ENCODE measurements at places on chromosomes 2 and 18. TPM values are rescaled to one million over a fixed set of nuclear protein-coding genes. Genes with fewer than 3 reads are reported as not detected.

The KCNG3 gene
- total RNA-seq: 5.2 TPM

The ADAM23 gene
- total RNA-seq: 15.7 TPM

GRCh38 chr2:99641999-99642398 is 152.2 kb upstream of the REV1 start:
- H3K27me3 ChIP-seq: no peaks in the 10 kb centered on the region
- H3K4me3 ChIP-seq: no peak overlapping the region
- no peaks in the 10 kb centered on the region for H3K36me3 ChIP-seq
- no peak overlapping the region for H3K27ac ChIP-seq

GRCh38 chr2:38557981-38558380 is 44.7 kb downstream of the HNRNPLL start:
- no peak overlapping the region for H3K27ac ChIP-seq
- H3K4me1 ChIP-seq: no peaks in the 10 kb centered on the region
- no peaks in the 10 kb centered on the region for H3K36me3 ChIP-seq
- H3K27me3 ChIP-seq: no peaks in the 10 kb centered on the region
- DNase-seq: no peak
- H3K4me3 ChIP-seq: no peak overlapping the region

The CCBE1 gene
- 1.9 TPM for total RNA-seq

Measured in spinal cord (tissue), 10 donors.